Amniotic epithelial cell (primary cell): ENCODE measurements at places on chromosomes 16 and 17.

DNA sequence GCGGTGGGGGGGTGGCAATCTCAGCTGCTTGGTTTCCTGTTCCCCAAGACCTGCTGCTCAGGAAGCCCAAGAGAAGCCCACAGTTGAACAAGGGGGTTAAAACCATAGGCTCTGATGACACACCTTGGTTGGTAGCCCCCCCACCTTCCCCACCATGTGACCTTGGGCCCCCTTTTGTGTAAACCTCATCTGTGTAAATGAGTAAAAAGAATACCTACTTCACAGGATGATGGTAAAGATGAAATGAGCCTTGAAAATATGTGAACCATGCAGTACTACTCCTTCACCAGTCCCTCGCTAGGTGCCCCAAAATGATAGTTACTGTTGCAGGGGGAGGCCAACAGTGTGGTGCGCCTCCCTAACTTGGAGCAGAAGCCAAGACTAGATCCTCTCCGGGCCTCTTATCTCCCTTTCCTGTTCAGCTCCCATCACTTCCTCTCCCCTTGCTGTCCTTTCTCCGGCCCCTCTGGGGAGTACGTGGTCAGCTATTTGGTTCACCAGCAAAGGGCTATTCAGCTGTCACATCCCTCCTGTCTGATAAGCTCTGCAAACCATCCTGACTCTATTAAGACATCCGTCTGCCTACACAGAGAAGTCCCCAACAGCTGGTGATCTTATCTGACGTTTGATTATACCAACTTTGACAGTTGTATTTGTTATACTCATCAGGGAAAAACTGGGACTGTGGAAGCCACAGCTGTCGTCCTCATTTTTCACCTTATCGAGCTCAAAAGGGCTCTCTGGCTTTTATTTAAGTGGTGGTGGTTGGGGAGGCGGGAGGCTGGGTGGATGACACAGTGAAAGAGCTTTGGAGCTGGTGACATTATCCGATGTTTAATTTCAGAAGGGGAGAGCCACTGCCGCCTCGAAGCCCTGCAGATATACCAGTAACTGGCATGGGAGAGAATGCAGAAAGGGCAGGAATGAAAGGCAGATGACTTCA lies 19.9 kb downstream of the DCAKD start:
- no peak for DNase-seq

DNA sequence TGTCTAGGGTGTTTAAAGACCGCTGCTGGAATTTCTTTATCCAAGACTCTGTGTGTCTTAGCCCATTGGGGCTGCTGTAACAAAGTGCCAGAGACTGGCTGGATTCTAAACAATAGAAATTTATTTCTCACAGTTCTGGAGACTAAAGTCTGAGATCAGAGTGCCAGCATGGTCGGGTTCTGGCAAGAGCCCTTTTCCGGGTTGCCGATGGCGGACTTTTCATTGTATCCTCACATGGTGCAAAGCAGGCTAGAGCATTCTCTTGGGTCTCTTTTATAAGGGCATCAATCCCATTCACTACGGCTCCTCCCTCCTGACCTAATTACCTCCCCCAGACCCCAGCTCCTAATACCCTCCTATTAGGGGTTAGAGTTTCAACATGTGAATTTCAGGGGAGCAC lies 9.5 kb downstream of the NLRC5 start:
- DNase-seq, result no peak

DNA sequence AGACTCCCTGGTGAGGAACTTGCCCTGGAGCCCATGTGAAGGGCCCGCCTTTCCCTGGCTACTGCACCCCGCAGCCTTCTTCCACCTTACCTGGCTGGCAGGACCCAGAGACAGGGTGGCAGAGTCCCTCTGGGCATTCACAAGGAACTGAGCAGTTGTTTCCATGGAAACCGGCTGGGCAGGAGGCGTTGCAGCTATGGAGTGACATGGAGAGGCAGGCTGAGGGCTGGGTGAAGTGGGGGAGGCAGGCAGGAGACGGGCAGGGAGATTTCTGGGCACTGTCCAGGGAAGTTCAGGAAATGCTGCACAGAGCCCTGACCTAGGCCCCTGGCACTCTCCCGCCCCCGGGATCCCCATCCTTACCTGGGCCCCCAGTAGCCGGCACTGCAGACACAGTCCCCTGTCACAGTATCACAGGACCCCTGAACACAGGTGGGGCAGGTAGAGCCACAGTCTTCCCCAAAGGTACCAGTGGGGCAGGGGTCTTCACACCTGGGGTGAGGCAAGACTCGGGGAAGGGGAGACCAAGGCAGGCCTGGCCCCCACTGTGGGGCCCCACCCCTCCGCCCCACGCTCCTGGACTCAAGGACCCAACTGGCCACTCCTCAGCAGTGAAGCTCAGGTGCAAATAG lies 5.9 kb downstream of the SCARF1 start:
- DNase-seq, result no peak

DNA sequence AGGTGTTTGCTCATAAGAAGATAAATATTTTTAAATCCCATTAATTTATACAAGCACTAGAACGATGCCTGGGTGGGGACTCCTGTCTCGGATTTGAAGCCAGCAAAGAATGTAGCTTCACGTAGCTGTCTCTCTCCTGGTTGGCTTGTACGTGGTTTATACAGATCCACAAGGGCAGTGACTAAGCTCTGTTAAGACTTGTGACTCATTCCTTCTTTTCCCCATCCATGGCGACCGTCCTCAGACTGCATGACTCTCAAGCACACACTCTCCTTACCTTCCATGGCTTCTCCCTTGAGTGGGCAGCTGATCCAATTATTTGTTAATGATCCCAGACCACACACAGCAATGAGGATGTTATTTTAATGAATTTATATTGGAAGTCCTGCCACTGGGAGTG lies 679.7 kb upstream of the SOX9 start:
- peak; percentile 81 for DNase-seq

DNA sequence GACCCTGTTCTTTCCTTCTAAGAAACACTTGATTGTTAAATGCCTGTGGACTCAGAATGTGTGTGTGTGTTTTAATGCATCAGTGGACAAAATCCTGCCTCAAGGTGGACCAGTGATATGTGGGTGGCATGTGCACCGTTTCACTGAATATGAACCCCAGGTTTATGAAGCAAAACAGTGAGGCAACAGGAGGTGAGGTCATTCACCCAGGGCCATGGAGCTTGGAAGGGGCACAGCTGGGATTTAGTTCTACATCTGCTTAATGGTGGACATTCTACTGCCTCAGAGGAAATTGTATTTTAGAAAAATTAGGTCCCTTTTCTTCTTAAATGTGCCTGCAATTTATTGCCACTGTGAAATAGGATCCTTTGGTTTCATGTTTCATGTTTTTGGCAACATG lies 549.5 kb upstream of the EEF2KMT start:
- no peak for DNase-seq

- DNase-seq, result no peak
These were observed 7.6 kb upstream of the CSNK1D start for GRCh38 chr17:82281076-82281475.
